ENCODE measurements at places on chromosomes 2 and 18. TPM values are rescaled to one million over a fixed set of nuclear protein-coding genes. Genes with fewer than 3 reads are reported as not detected.

Gene CD8B2
- not detected for polyA plus RNA-seq

Gene MTLN
- polyA plus RNA-seq = 16.9 TPM

Gene SNRNP200
- polyA plus RNA-seq = 78.4 TPM

Gene ARL6IP6
- polyA plus RNA-seq = 52.5 TPM

Gene IL36B
- 0.14 TPM for polyA plus RNA-seq

Gene PDE1A
- 0.07 TPM for polyA plus RNA-seq

GRCh38 chr2:14967729-14968128 is 335.2 kb downstream of the LRATD1 start:
- no peaks in the 10 kb centered on the region for H3K4me1 ChIP-seq
- H3K27ac ChIP-seq = no peak overlapping the region
- no peaks in the 10 kb centered on the region for H3K27me3 ChIP-seq
- no peak for DNase-seq
- H3K36me3 ChIP-seq = no peaks in the 10 kb centered on the region

- H3K27ac ChIP-seq = no peak overlapping the region
- peaks cover 8% of the 10 kb centered on the region for H3K4me1 ChIP-seq
- H3K4me3 ChIP-seq = no peak overlapping the region
- H3K27me3 ChIP-seq = peaks cover 54% of the 10 kb centered on the region
These were observed 89.2 kb downstream of the SH3RF3 start for GRCh38 chr2:109218087-109218791.

DNA sequence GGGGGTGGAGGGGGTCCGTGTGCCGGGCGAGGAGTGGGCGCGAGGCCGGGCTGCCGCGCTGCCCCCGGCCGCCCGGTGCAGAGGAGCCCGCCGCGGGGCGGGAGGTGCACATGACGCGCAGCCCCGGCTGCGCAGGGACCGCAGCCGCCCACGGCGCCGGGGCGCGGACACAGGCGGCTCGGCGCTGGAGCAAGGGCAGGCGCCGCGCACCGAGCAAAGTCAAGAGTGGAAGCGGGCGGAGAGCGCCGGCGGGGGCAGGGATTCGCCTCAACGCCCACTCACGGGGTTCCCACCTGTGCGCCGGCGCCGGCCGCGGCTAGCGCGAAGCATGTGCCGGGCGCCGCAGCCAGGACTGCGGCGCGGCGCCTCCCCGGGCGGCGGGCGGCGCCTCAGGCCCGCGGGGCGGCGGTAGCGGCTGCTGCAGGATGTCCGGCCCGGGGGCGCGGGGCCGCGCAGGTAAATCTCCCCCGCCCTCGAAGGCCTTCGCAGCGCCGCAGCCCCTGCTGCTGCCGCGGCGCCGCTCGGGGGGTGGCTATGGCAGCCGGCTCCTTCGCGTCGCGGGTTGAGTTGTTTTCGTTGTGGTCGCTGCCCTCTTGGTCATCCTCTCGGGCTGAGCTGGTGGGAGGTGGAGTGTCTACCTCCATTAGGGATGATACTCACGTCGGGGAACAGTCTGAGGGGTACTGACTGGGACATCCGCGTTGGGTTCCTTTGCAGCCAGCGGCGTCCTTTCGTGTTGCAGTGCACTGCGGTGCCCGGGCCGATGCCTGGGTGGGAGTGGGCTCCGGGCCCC is 216.3 kb upstream of the DTNA start:
- H3K4me1 ChIP-seq = no peaks in the 10 kb centered on the region
- no peak overlapping the region for H3K27ac ChIP-seq
- no peak overlapping the region for H3K4me3 ChIP-seq
- peaks cover 12% of the 10 kb centered on the region for H3K27me3 ChIP-seq
- DNase-seq = no peak
- H3K36me3 ChIP-seq = no peaks in the 10 kb centered on the region

DNA sequence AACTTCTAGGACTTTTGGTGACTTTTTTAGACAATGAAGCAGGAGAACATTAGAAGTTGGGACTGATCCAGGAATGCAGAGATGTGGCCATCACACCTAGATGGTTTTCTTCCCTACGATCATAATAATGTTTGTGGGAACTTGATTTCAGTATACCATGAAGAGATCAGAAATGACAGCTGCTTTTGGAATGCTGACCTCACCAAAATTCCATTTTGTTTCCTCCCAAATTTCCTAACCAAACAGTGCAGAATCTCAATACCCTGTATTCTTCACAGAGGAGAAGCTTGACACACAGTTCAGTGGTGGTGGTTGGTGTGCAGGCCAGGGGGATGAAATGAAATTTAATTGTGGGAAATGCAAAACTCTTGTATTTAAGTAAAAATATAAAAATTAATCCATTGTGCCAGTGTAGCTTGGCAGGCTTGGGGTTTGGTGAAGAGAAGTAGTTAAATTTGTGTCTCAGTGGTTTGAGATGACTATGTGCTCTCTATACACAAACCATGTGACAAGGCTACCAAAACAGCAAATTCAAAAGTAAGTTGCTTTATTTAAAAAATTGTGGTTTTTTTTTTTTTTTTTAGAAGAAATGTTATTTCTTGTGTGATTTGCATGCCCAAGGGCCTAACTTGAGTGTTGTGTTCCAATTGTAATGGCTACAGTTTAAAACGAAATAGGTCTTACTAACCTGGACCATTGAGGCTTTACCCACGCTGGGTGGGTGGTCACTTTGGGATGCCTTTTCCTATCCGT is 252.4 kb downstream of the LPIN1 start:
- peaks cover 11% of the 10 kb centered on the region for H3K4me1 ChIP-seq
- H3K36me3 ChIP-seq = no peaks in the 10 kb centered on the region
- DNase-seq = no peak
- H3K27ac ChIP-seq = no peak overlapping the region
- no peak overlapping the region for H3K4me3 ChIP-seq
- peaks cover 8% of the 10 kb centered on the region for H3K27me3 ChIP-seq

DNA sequence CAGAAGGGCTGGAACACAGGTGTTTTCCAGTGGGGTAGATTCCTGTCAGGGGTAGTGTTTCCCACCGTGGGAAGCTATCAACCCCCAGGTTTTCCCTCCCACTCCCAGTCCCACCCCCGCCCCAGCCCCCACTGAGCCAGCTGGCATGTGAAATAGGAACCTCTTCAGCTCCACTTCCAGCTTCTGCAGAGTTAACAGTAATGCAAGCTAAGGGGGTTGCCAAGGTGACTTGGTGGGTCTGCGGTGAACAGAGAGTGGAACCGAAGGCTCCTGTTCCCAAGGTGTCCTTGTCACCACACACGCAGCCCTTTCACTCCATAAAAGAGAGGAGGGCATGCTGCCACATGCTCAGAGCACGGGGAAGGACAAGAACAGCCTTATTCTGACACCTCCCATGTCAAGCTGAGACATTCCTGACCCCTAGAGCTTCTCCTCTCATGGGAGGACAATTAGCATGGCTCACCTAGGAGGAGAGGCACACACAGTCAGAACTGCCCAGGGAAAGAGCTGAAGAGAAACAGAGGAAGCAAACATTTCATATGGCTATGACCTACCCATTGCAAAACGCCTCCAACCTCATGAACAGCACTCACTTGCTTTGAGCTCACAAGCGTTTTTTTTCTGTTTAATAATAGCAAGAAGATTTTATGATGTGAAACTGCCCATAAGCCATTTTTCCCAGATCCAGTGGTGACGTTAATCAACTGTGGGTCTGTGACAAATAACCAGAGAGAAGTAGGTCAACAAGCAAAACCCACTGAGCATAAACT is 39.8 kb upstream of the TBC1D8 start:
- no peak overlapping the region for H3K27ac ChIP-seq
- H3K36me3 ChIP-seq = no peaks in the 10 kb centered on the region
- DNase-seq = no peak
- H3K4me3 ChIP-seq = no peak overlapping the region

DNA sequence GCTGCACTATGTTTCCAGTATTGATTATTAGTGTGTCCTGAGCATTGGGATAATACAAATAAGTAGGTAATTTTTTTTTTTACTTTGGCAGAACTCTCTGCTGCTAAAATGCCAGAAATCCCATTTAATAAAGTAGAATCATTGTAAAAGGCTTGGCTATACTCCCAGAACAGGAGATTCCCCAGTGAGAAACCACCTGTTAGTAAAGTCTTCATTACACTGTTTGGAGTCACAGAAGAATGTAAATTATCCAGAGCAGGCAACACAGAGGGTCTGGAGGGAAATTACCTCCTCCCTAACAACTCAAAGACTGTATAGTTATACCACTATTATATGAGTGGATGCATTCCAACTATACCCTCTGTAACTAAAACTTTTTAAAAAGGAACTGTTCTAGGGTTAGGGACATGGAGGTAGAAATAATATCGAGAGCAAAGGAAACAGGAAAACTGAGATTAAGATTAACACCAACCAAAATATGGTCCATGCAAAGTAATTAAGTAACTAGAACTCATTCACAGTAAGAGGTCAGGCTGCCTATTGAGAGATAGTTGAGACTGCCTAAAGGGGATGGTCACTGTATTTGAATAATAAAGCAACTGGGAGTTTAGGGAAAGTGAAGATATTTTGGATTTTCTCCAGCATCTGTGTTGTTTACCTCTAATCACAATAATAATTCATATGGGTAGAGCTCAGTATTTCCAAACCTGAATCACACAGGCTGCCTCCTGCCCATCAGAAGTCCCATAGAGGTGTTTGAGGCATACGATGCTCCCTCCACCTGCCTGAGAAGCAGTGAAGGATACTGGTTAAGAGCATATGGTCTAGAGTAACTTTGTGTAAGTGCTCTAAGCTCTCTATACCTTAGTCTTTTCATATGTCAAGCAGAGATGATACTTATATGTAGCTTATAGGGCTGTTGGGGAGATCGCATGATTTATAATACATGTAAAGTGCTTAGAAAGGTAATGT is 34.4 kb downstream of the MAP2 start:
- no peak overlapping the region for H3K4me3 ChIP-seq
- H3K36me3 ChIP-seq = no peaks in the 10 kb centered on the region
- no peak overlapping the region for H3K27ac ChIP-seq
- H3K4me1 ChIP-seq = no peaks in the 10 kb centered on the region
- no peak for DNase-seq

GRCh38 chr2:67476809-67477790 is 80.0 kb downstream of the ETAA1 start:
- H3K27ac ChIP-seq = no peak overlapping the region
- no peaks in the 10 kb centered on the region for H3K4me1 ChIP-seq
- no peak overlapping the region for H3K4me3 ChIP-seq
- H3K27me3 ChIP-seq = no peaks in the 10 kb centered on the region

GRCh38 chr2:133819906-133820305 is 251.6 kb upstream of the NCKAP5 start:
- no peak overlapping the region for H3K27ac ChIP-seq
- H3K4me1 ChIP-seq = peaks cover 34% of the 10 kb centered on the region
- H3K4me3 ChIP-seq = no peak overlapping the region
- no peaks in the 10 kb centered on the region for H3K27me3 ChIP-seq
- H3K36me3 ChIP-seq = no peaks in the 10 kb centered on the region
- no peak for DNase-seq

GRCh38 chr18:75214332-75214690 is 3.7 kb downstream of the TSHZ1 start:
- no peaks in the 10 kb centered on the region for H3K36me3 ChIP-seq
- DNase-seq = no peak
- no peak overlapping the region for H3K27ac ChIP-seq
- no peak overlapping the region for H3K4me3 ChIP-seq
- peaks cover 11% of the 10 kb centered on the region for H3K4me1 ChIP-seq
- H3K27me3 ChIP-seq = no peaks in the 10 kb centered on the region

DNA sequence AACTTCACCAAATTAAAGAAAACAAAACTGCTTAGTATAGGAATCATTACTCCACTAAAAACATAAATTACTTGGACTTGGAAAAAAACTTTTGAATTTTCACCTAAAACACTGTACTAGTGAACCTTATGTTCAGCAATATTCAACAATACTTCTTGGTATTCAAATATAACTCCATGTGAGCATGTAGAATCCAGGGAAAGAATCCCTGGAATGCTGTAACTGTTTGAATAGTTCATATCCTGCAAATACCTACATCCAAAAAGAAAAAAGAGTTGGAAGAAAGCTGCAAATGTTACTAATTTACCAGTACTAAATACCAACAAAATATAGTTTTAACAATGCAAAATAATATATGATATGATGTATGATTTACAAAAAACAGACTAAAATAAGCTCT is 65.4 kb downstream of the IKZF2 start:
- H3K4me1 ChIP-seq = no peaks in the 10 kb centered on the region
- no peak for DNase-seq
- H3K27ac ChIP-seq = no peak overlapping the region

All from keratinocyte (primary cell).